ENCODE measurements at places on chromosomes 4 and X.

DNA sequence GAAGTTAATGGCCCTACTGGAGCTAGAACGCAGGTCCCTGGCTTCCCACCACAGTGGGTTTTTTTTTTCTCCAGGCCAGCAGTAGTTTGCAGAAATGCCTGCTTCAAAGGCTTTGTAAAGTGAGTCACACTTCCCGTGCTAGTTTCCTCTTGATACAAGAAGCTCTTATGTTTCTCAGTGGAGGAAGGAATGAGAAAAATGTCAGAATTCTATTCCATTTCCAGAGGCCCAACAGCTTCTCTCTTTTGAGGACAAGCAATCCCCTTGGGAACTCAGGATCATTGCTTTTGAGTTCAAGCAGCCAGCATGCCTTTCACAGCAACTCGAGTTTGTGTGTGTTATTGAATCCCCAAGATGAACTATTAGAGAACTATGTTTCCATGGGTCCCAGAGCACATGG is 134.3 kb downstream of the GUCY2F start:
- DNase-seq: no peak

DNA sequence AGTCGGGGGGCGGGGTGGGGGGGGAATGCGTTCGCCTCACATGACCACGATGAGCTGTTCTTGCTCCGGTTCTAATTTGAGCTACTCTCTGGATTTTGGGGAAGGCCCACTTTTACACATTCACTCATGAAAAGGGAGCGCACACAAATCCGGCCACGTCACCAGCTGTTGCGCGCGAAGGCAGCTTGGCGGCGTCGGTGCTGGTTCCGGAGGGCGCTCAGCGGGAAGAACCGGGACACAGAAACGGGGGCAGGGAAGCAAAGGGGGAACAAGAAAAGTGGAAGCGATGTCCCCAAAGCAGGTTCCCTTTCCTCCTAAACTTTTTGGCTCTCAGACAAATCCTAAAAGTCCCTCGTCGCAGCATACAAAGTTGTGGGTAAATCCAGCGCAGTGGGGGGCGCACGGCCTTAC is 605 bp downstream of the ANXA5 start:
- peak; percentile 19 for DNase-seq

- DNase-seq: no peak
Measured at GRCh38 chrX:51148848-51149247, 183.8 kb upstream of the NUDT10 start.

DNA sequence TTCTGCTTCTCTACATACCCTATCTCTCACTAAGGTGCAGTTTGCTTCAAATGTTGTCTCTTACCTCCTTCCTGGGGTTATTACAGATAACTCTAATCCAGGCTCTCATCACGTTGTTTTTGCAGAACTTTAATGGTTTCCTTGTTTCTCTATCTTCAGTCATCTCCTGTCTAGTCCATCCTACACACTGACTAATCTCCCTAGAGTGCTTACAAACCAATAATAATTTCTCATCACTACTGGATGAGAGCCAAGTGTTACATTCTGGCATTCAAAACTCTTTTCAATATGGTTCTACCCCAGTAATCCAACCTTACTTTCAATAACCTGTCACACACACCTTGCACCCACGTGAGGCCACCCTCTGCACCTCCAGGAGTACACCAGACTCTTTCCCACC is 86.1 kb downstream of the SYNPO2 start:
- DNase-seq: no peak

DNA sequence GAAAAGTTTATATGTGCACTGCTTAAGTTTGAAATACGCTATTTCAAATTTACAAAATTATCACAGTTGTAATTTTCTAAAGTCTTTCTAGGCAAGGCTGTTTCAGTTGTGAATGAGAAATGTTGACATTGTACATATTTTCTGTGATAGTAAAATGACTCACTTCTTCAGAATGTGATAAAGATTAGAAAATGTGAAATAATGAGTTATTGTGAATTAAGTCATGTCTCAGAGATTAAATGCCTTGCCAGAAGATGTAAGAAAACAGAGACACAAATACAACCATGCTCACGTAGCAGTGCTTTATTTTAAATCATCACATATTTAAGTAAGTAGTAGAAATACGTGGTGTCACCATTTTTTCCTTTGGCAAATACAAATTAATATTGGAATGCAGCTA is 768 bp downstream of the CLCN4 start:
- no peak for DNase-seq

GRCh38 chrX:15854080-15854655 is 445 bp downstream of the AP1S2 start:
- peak; percentile 33 for DNase-seq

DNA sequence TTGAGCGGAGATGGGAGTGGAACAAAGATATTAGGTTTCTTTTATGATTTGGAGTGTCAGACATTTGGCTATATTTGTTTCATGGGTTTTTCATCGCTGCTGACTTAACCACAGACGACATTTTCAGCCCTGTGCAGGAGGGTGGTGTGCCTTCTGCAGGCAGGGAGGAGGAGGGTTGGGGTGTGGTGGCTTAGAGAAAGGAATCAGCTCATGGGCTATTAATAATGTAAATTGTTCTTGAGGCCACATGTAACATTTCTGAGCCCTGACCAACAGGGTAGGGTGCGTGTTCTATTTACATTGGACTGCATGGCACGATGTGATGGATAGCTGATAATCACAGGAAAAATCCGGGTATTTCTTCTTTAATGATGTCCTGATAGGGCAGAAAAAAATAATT is 67.6 kb downstream of the POLA1 start:
- no peak for DNase-seq

GRCh38 chr4:90184560-90184959 is 57.4 kb downstream of the CCSER1 start:
- no peak for DNase-seq

GRCh38 chr4:118810991-118811764 is 24.7 kb downstream of the SEC24D start:
- no peak for DNase-seq

GRCh38 chr4:184232202-184232601 is 14.5 kb upstream of the ENPP6 start:
- DNase-seq: no peak

- no peak for DNase-seq
Measured at GRCh38 chr4:53716471-53717063, 125.3 kb upstream of the LNX1 start.

- DNase-seq: no peak
Measured at GRCh38 chr4:75777589-75777988, 53.2 kb downstream of the USO1 start.

GRCh38 chr4:152500800-152501434 is 35.0 kb downstream of the FBXW7 start:
- no peak for DNase-seq

- DNase-seq: no peak
Measured at GRCh38 chrX:147981038-147981752, at the start of gene FMR1NB. TSS of gene FMR1NB (plus strand) at chrX:147981337. CDS start at chrX:147981403, 66 bp downstream.

DNA sequence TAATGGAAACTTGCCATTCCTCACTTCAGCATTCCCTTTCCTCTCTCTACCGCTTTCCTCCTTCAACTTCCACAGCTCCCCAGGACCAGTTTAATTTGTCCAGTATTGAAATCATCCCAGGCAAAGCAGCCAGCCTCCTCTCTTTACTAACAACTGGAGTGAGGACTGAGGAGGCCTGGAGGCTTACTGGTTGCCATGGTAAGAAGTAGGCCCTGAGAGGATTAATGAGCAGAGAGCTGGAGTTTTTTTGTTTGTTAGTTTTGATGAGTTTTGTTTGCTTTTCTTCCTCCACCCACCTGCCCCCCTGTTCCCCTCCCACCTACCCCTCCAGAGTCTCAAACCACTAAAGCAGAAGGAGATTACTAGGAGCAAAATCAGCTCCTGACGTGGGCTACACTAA is 29.5 kb upstream of the PLP1 start:
- DNase-seq: no peak

- no peak for DNase-seq
Measured at GRCh38 chrX:45766981-45767501, 566.4 kb upstream of the DIPK2B start.

GRCh38 chr4:22897520-22898108 is 204.9 kb downstream of the GBA3 start:
- DNase-seq: no peak

- no peak for DNase-seq
Measured at GRCh38 chr4:125483278-125483677, 168.5 kb downstream of the FAT4 start.

DNA sequence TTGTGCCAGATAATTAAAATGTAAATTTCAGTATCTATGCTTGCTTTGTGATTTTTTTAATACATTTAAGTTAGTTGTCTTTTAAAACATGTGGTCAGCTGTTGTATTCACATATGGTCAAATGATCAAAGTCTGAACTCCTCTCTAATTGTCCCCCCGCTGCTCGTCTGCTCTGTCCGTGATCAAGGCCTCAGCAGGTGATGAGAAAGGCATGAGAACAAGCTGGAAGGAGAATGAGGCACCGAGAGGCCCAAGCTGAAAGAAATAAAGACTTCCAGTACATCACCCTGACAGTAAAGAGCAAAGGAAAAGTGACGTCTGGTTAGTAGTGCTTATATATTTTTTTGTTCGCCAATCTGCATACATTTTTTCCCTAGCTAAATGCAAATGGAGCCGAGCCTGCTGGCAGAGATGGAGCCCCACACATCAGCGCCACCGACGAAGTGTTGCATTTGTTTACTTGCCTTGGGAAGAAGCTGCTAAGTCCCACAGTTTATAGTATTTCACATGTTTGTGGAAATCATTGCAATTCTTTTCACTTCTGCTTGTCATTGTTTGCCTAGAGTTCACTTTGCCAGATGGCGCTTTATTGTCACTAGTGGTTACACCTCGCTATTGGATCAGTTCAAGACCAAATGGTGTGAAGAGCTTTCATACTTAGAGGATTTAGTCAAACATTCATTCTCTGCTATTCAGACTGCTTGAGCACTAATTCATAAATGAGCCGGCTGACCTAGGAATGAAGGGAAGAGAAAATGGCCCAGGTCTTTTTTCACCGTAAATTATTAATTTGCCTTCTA is 181.5 kb downstream of the ZIC3 start:
- DNase-seq: no peak

DNA sequence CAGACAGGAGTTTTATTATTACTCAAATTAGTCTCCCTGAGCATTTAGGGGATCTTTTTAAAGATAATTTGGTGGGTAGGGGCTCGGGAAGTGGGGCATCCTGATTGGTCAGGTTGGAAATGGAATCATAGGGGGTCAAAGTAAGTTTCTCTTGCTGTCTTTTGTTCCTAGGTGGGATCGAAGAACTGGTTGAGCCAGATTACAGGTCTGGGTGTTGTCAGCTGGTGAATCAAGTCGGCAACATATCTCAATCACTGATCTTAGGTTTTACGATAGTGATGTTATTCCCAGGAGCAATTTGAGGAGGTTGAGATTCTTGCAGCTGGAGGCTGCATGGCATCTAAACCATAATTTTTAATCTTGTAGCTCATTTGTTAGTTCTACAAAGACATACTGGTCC is 629.5 kb upstream of the AMOT start:
- DNase-seq: no peak

GRCh38 chrX:115236560-115236959 is 2.7 kb upstream of the LRCH2 start:
- no peak for DNase-seq

GRCh38 chr4:98446499-98447375 is 185.6 kb downstream of the RAP1GDS1 start:
- DNase-seq: peak; percentile 28

GRCh38 chr4:151799417-151800012 is 38.7 kb upstream of the GATB start:
- DNase-seq: no peak

DNA sequence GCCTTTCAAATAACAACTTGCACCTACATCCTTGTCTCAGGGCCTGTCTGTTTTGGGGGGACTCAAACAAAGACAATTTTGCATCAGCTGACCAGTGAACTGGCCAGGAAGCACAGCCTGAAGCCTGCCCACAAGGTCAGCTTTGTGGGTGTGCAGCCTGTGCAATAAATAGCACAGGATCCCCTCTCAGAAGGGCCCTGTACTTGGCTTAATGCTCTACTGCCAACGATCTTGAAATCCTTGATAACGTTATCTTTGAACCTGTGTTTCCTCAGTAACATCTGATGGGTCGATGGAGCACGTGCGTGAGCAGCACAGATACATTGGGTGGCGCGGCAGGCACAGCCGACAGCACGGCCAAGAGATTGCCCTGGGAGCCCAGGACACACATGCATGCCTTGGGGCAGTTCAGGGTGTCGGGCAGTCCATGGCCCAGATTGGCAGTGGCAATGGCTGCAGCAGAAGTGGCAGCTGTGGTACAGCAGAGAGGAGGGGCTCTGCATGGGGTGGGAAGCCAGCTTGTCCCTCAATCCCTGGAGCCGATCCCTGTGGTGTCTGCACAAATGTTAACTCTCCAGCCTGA is 58.8 kb upstream of the ATP6AP2 start:
- no peak for DNase-seq

DNA sequence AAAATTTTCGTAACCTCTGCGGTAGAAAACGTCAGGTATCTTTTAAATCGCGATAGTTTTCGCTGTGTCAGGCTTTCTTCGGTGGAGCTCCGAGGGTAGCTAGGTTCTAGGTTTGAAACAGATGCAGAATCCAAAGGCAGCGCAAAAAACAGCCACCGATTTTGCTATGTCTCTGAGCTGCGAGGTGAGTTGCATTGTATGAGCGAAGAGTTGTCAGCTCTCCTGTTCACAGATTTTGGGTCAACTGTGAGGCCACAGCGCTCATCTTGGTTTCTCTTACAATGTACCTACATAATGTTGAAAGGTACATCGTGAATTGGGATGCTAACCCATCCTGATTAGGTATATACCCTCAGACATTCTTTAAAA is 486 bp downstream of the CLCN3 start:
- DNase-seq: no peak

- no peak for DNase-seq
Measured at GRCh38 chr4:53593765-53594164, 2.5 kb upstream of the LNX1 start.

GRCh38 chr4:152862608-152863007 is 73.5 kb upstream of the FHDC1 start:
- DNase-seq: no peak

DNA sequence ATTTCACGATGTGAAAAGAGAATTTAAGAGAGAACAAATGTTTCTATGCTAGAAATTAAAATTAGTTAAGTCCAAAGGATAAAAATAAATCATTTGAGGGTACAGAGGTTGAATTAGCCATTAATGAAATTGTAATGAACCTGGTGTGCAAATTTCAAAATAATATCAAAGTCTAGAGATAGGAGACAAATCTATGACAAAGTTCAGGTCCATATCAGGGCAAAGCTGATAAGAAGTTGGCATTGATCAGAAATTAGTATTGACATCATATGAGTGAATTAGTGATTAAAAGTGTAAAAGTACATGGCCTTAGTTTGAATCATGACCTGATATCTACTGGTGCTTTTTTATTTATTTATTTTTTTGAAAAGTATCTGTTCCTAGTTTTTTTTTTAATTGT is 33.8 kb upstream of the UGT2A3 start:
- DNase-seq: no peak

GRCh38 chrX:72128183-72128834 is 3.4 kb downstream of the RTL5 start:
- DNase-seq: no peak

DNA sequence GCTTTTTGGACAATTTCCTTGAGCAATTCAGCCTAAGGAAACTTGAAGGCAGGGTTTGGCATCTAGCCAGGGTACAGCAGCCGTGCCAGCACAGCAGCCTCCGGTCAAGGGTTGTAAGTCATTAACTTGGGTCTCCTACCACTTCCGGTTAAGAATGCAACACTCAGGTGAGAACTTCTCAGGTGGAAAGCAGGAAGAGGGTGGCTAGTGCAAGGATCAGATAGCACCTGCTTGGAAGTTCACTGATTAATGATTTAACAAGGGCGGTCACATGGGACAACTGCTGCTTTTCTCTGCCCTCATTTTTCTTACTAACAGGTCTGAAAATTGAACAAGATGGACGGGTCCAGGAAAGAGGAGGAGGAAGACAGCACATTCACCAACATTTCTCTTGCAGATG is 30.1 kb upstream of the SCOC start:
- DNase-seq: no peak

- no peak for DNase-seq
Measured at GRCh38 chrX:49139713-49140112, 16.2 kb upstream of the GPKOW start.
